ENCODE measurements at places on chromosomes 6 and 20.

DNA sequence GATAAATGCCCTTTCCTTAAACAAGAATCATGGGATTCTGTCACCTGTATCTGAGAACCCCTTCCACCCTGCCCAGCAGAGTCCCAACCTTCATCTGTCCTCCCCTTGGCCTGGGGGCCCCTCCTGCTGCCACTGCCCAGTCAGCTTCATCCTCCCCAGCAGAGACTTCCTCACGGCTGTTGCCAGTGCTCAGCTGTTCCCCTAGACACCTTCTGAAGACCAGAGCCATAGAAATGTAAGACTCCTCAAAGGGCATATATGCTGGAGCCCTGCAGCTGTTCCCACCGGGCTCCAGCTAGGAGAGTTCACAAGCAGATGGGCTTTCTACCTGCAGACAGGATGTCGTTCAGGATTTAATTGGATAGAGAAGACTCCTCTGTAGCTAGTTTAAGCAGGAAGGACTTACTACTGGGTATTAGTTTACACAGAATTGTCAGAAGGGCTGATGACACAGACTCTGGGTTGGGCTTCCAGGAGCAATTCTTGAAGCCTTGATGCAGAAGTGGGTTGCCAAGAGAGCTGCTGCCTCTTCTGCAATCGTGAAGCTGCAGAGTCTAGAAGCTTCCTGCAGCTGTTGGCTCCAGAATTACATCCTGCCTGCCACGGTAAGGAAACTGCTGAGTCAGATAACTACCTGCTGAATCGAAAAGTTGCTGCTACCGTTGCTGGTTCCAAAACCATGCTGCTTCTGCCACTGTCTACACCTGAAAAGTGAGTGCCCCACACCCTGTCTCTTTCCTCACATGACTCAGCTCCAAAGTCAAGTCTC lies 57.1 kb upstream of the MLN start:
- DNase-seq = no peak

DNA sequence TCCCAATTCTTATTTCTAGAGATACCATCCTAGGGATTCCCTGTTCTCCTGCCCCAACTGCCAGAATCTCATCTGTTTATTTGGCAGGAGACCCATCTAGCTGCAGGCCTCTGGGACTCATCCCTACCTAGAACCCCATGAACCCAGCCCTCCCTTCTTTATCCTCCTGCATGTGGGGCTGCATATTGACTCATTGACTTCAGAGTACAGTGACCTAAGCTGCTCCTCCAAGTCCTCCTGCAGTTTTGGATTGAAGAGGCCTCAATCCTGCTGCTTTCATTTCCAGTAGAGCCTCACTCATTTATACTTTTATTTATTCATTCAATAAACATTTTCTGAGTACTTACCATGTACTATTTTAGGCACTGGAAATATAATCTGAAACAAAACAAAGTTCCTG lies 11.6 kb downstream of the TMEM200A start:
- no peak for DNase-seq

DNA sequence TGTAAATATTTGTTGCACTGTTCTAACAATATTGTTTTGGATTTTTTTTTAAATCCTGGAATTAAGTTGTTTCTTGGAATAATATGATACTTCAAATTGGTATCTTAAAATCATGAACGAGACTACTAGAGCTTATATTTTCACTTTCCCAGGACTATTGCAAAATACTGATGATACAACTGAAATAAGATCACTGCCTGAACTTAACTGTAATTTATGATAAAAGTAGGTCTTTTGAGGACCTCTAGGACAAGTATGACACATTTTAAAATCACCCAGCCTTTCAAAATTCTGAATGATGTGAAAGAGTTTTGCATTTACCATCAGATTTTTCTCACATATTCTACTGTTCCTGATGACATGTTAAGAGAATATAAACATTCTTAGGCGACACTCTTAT lies 8.6 kb upstream of the UBE2J1 start:
- no peak for DNase-seq

GRCh38 chr6:151436300-151436699 lies 15.6 kb downstream of the RMND1 start:
- no peak for DNase-seq

- no peak for DNase-seq
These were observed 88.1 kb downstream of the TNFRSF21 start for GRCh38 chr6:47221565-47221964.

DNA sequence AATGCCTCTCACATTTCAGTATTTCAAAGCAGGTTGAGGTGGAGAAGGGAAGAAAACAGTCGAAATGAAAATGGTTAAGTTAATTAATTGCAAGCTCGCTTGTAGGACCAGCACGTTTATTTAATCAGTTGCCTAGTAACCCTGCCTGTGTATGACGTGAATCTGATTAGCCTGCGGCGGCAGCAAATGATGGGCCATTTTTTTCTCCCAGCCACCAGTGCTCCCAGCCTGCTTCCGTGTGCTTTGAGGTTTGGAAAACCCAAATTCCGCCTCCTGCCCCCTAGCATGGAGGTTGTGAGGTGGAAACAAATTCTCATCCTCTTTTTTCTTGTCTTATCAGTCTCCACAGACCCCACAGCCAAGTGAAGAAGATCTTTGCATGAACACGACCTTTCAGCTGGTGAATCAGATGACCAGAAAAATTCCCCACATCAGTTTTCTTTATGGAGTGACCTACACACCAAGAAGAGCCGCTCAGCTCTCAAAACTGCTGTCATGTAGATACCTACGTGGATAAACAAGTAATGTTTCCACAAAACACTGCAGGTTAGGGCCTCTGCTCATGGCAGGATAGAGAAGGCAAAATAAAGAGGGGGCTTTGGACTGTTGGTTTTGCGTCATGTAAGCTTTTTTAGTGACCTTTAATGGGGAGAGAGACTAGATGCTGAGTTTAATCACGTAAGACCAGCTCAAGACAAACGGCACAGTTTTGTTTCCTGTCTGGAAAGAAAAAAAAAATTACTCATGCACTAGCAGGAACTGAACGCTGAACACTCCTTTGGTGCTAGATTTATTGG lies 572.9 kb upstream of the NOX3 start:
- DNase-seq = no peak

DNA sequence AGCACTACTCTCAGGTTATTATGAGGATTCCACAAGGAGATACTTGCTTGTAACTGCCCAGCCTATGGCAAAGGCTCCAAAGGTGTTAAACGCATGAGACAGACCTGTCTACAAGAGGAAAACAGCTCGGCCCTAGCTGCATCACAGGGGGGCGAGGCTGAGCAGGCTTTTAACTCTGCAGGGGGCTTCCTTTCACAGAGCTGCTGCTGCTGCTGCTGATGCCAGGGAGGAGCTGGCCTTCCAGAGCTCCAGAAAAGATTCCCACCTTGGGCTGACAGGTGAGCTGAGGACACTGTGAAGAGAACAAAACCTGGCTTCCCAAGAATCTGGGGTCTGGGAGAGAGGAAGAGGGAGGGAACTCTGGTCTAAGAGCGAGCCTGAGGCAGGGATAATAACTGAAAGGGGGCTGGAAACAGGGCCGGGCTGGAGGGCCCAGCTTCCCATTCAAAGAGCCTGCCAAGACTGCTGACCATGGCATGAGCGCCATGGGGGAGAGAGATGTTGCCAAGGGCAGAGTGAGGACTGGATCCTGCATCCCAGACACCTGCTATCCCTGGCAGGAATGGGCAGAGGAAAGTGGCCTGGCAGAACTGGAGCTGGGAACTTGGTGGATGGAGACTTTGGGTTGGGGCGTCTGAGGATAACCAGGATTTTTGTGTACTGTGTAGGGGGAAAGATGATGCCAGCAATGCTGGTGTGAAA lies 211.1 kb upstream of the LRFN2 start:
- DNase-seq = no peak

DNA sequence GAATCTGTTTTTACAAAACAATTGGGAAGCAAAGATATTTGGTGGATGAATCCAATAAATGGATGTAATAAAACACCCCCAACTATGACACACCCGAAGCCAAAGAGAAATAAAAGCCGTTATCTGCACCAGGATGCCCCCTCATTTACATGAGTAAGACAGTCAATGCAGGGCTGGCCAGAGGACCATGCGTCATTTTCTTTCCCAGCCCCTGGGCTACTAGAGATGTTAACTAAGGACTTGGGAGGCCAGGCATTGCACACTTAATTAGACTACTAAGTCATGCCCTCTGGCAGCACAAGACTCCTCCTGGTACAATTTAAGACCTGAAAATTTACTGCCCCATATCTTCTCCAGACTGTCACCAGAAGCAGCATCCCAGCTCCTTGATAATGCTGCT lies 3.2 kb downstream of the LEMD2 start:
- no peak for DNase-seq

DNA sequence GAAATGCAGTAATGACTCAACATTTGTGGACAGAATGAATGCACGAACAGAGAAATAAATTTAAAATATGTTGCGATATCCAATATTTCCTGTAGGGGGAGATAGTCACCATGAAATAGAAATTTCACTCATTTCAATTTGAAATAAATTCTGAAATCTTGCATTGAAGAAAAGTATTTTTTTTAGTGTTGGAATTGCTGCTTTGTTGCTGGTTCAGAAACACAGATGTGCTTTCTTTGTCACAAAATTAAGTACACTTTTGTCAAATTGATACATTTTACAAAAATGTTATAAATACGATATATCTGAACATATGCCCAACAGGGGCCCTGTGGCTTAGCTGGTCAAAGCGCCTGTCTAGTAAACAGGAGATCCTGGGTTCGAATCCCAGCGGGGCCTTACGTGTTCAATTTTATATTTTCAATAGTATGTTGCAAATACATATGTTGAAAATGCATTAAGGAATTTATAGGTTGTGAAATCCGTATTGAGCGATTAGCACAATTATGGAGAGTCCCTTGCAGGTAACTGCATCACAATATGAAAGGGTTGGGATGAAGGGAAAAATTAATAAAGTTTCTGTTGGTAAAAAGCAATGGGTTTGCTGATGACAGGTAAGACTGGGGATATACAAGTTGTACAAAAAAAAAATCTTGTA lies 85.4 kb upstream of the PRSS16 start:
- DNase-seq = no peak

DNA sequence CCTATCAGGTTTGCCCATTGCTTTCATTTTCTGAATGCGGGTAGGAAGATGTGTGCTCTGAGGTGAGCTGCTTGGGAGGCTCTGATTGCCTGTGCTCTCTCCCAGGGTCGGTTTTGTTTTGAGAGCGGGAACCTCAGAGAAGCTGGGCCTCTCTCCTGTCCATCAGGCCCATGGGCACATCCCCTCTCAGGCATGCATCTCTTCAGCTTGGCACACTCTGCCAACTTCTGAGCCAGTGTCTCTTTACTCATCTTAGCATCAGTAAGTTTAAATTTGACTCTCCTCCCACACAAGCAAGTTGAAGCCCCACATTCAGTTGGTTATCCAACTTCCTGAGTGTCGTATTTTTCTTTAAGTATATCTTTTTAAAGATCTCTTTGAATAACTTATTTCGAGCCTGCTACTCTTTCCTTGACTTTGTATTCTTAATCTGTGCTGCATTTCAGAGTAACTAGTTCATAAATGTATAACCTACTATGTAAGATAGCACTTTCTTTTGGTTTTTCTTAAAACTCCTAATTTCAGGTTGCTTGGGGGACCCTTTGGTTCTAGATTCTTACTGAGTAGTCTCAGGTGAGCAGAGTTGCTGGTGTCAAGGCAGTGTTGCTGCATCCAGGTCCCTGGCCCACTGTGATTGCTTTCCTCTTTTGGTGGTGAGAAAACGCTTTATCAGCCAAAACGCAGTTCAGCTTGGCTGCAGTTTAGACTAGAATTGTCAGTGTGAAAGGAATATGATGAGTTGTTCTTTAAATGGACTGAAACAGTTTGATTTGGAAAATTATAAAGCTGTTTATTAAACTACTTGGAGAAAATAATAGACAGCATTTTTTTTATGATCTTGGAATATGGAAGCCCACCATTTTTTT lies 54.8 kb downstream of the SNX9 start:
- DNase-seq = no peak

DNA sequence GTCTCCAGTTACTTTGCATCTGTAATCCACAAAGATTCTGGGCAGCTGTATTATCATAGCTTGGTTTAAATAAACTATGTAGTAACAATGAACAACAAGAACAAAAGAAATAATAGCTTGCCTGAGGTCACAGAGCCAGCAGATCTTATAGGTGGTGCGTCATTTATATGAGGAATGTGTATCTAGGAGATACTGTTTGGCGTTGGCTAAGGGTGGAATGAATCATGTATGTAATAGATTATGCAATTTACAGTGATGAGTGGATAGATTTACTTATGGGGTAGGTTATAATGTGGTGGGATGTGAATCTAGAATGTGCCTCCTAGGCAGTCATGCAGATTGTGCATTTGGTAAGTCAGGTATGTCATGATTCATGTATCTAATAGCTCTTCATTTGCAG lies 42.8 kb downstream of the HNF4A start:
- DNase-seq = no peak

DNA sequence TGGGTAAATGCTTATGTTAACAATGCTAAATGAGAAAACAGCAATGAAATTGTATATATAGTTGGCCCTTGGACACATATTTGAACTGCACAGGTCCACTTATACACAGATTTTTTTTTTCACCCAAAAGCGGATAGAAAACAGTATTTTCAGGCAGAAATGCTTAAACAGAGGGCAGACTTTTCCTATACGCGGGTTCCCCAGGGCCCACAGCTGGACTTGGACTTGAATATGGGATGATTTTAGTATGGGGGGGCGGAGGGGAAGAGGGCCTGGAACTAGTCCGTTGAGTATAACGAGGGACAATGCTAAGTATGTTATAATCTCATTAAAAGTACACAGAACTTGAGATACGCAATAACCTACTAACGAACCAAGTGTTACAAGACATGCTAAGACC lies 1.1 kb upstream of the PRSS35 start:
- DNase-seq = no peak

GRCh38 chr6:109762769-109763441 lies 71.8 kb downstream of the FIG4 start:
- DNase-seq = no peak

GRCh38 chr20:58722877-58723627 lies 30.5 kb downstream of the NPEPL1 start:
- no peak for DNase-seq

GRCh38 chr6:118451839-118452238 lies 96.3 kb upstream of the PLN start:
- no peak for DNase-seq

- no peak for DNase-seq
These were observed 284.4 kb upstream of the CDH4 start for GRCh38 chr20:60967431-60968316.
